ENCODE measurements at places on chromosomes 16 and 17.

- DNase-seq, result no peak
Measured at GRCh38 chr16:29925105-29925756, 795 bp downstream of the KCTD13 start.

GRCh38 chr17:63024716-63025115 is 58.7 kb downstream of the TANC2 start:
- DNase-seq, result no peak

GRCh38 chr17:82444941-82445521 is 5.5 kb downstream of the CYBC1 start:
- no peak for DNase-seq

DNA sequence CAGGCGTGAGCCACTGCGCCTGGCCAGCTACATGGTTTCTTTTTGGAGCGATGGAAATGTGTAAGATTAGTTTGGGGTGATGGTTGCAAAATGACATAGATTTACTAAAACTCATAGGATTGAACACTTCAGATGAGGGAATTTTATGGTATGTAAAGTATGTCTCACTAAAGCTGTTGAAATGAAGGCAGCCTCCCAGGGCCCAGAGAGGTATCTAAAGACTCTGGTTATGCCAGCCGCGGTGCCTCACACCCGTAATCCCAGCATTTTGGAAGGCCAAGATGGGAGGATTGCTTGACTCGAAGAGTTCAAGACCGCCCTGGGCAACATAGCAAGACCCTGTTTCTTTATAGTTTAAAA is 254.9 kb downstream of the PARN start:
- no peak for DNase-seq

DNA sequence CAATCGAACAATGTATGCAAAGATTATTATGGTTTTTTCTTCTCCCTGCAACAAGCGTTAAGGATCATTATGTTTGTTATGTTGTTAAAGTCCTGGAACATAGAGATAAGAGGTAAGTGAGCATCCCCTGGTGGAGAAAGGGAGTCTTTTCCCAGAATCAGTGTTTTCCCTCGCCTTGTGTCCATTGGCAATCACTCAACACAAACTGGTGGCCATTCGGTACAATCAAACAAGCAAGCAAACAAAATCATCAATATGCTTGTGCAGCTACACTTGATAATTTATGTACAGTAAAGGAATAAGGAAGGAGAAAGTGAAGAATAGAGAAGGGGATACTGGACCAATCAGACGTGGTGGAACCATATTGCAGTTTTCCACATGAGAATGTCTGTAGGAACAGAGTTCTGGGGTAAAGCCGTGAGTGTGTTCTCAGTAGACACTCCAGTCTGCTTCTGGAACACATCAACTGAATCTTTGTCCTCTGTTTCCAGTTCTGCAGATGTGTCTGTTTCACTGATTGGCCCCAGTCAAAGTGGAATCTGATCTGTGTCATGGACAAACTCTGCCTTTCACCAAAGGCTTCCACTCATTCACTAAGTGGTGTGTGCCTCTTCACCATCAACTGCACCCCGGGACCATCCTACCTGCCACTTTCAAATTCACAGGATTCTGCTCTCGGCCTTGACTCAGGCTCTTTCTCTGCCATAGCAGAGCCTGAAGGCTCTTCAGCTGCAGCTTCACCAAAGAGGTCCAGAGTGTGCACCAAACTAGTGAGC is 169.5 kb downstream of the AHSP start:
- no peak for DNase-seq

DNA sequence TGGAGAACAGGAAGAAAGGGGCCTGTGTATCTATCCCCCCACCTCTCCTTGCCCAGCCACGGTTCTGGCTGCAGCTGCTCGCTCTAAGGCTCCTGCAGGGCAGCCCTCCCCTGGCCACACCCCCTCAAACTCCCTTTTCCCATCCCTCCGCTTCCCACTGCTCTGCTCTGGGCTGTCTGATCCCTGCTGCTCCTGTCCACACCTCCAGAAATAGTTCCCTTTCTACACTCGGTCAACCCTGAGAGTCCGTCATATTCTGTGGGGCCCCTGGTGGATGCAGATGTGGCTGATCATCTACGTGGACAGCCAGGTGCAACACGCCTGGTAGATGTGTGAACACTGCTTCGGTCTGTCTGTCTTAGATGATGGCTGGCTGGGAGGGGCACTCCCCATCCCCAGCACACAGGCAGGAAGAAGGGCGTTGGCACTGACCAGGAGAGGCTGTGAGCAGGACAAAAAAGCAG is 19.3 kb upstream of the KRT19 start:
- DNase-seq, result no peak

- DNase-seq, result no peak
Measured at GRCh38 chr17:21285164-21286065, 904 bp downstream of the MAP2K3 start.

DNA sequence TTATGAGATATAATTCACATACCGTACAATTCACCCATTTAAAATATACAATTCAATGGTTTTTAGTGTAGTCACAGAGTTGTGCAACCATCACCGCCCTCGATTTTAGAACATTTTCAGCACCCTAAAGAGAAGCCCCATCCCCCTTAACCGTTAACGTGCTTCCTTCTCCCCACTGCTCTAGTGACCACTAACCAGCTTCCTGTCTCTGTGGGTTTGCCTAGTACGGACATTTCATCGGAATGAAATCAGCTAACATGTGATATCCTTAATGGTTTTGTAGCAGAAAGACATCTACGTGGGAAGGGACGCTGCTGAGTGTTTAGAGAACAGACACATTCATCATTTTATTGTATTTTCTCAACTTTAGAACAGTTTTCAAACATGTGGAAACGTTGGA is 80.8 kb upstream of the HSBP1 start:
- DNase-seq, result no peak

DNA sequence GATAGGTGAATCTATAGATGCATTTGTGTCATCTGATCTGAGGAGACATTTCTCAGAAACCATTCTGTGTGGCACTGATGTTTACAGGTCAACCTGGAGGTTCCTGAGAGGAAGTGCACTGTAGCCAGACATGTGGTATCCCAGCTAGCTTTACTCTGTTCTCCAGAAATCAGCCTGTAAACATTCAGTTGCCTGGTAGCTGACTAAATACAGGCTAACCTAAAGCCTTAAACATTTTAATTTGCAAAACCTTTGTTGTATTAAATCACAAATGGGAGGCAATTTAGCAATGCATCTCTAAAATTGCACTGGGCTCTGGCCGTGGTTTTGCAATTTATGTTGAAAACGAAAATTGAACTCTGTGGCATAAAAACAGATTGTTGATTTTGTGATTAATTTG is 207.6 kb downstream of the FTO start:
- DNase-seq, result no peak

GRCh38 chr17:65271296-65271695 is 134.1 kb downstream of the RGS9 start:
- no peak for DNase-seq

GRCh38 chr17:73998249-73998648 is 205.2 kb upstream of the RPL38 start:
- no peak for DNase-seq

GRCh38 chr17:40038882-40039513 is 15.2 kb downstream of the MED24 start:
- no peak for DNase-seq

DNA sequence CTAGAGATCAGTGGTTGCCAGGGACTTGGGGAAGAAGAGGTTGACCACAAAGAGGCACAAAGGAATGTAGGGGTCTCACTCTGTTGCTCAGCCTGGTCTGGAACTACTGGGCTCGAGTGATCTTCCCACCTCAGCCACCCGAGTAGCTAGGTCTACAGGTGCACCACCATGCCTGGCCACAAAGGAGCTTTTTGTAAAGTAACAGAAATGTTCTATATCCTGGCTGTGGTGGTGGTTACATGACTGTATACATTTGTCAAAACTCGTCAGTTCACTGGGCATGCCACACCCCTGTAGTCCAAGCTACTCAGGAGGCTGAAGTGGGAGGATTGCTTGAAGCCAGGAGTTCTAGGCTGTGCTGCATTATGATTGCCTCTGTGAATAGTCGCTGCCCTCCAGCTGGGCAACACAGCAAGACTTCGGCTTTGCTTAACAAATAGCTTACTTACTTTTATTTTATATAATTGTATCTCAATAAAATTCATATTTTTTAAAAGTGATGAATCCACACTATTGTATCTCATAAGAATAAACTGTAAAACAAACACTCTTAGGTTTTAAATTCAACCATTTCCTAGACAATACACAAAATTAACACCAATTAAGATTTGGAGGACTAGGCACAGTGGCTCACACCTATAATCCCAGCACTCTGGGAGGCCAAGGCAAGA is 5.0 kb downstream of the SKA2 start:
- DNase-seq, result no peak

GRCh38 chr17:81341516-81342268 is 46.6 kb upstream of the SLC38A10 start:
- DNase-seq, result no peak

GRCh38 chr16:77937473-77938149 is 84.7 kb upstream of the CLEC3A start:
- DNase-seq, result no peak

GRCh38 chr16:64541621-64542020 is 580.2 kb downstream of the CDH11 start:
- DNase-seq, result no peak

DNA sequence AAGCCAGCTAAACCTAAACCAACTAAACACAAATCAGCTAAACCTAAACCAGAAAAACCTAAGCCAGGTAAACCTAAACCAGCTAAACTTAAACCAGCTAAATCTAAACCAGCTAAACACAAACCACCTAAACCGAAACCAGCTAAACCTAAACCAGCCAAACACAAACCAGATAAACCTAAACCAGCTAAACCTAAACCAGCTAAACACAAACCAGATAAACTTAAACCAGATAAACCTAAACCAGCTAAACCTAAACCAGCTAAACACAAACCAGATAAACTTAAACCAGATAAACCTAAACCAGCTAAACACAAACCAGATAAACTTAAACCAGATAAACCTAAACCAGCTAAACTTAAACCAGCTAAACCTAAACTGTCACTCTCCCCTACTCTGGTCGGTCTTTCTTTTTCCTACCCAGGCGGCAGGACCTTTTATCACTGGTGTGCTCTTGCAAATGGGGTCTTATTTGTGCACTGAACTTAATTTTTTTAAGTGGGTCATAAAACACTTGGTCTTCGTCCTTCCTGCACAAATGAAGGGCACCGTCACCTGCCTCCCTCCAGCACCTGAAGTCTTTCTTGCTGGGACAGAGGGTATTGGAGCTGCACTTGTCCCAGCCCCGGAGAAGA is 7.2 kb downstream of the EVPL start:
- DNase-seq, result no peak

GRCh38 chr16:86925067-86925791 is 346.9 kb downstream of the FOXL1 start:
- DNase-seq, result no peak
